ENCODE measurements at places on chromosomes 4 and X.

DNA sequence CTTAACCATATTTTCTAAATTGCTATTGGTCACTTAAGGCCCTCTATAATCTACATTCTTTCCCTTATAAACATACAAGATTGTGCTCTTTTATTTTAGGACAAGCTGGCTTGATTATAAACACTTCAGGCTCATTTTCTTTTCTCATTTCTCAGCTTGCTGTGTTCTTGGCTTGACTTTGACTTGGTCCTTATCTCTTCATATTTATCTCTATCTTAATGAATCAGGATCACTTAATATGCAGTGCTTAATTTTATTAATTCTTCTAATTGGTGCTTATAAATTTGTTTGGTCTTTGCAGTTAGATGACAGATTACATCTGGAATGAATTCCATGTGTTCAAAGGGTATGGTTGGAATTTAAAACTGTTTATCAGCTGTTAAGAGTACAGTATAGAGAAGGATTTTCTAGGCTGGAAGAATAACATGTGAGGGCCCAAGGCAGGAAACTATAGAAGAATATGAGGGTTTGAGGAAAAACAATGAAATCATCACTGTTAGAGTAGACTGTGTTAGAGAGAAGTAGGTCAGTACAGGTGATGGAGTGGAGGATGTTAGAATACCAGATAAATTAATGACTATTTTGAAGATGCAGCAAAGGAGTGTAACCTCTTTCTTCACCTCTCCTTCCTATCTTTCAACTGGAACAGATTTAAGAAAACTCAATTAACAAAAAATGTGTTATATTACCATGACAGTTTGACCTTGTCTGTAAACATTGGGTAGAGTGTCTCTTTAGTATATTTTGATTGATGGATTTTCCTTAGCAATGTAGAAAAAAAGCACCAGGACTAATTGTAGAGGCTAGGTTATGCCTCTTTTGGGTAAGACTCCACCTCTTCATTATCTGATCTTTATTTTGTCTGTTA lies 169.6 kb downstream of the RAPGEF2 start:
- no peak for DNase-seq

DNA sequence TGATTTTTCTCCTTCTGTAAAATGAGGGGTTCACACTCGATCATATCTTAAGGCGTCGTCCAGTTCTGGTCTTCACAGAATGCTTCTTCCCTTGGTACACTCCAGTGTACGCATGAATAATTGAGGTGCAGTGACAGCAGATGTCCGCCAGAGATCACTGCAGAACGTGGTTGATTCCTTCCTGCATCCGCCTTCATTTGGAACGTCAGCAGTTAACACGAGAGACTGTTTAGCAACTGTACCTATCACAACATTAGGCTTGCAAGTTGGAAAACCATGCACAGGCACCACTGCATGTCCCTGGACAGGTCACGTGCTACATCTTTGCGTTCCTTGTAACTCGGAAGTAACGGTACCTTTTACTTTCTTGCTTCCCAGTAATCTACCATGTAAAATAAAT lies 66.0 kb upstream of the GEMIN8 start:
- peak; percentile 4 for DNase-seq

DNA sequence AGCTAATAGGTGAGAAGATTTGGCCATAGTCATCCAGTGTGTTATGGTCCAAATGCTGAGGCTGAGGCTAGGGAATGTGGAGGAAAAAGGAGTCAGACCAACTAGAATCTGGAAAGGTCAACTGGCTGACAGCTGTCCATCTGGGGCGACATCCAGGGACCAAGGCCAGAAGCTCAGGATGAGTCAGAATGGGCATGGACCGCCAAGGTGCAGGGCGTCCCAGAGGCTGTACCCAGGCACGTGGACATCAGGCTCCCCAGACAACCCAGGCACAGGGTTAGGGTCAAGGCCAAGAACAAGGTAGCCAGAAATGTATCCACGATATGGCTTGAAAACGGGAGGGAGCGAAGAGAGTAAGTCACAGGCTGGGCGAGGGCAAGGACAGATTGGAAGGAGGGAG lies 26.1 kb upstream of the PTTG2 start:
- no peak for DNase-seq

DNA sequence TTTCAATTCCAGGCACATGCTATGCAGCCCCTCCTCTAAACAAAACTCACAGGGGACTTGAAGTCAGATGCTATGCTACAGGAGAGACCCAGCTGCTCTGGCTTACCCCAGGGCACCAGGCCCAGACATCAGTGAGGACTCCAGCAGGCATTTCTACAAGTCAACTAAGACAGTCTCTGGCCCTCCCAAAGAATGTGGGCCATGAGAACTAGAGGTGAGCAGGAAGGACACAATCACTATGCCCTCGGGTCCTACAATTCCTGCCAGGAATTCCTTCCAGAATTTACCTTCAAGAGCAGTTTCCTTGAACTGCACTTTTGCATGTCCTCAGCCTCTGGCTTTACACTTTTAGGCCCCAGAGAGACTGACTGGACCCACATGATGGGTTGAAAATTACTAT lies 17.4 kb downstream of the TMEM192 start:
- DNase-seq = no peak

DNA sequence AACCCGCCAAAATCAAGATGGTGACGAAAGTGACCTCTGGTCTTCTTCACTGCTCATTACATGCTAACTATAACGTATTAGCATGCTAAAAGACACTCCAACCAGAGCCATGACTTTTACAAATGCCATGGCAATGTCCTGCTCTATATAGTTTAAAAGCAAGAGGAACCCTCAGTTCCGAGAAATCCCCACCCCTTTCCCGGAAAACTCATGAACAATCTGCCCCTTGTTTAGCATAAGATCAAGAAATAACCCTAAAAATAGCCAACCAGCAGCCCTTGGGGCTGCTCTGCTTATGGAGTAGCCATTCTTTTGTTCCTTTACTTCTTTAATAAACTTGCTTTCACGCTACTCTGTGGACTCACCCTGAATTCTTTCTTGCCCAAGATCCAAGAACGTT lies 463.5 kb upstream of the FAM241A start:
- no peak for DNase-seq

GRCh38 chr4:1253831-1254230 lies 4.9 kb upstream of the CTBP1 start:
- DNase-seq = no peak

DNA sequence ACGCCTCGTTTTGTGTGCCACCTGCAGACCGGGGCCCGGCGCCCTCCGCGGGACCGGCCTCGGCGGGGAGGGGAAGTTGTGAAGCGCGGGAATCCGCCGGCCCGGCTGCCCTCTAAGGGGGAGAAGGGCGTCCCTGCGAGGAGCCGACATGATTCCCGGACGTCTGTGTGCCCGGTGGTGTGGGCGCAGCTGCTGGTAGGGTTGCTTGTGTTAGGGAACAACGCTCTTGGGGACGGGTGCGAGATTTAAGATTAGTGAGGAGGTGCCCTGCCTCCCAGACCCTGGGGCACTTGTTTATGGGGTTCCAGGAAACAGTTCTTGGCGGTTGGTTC lies 627 bp downstream of the CDKN2AIP start:
- no peak for DNase-seq

DNA sequence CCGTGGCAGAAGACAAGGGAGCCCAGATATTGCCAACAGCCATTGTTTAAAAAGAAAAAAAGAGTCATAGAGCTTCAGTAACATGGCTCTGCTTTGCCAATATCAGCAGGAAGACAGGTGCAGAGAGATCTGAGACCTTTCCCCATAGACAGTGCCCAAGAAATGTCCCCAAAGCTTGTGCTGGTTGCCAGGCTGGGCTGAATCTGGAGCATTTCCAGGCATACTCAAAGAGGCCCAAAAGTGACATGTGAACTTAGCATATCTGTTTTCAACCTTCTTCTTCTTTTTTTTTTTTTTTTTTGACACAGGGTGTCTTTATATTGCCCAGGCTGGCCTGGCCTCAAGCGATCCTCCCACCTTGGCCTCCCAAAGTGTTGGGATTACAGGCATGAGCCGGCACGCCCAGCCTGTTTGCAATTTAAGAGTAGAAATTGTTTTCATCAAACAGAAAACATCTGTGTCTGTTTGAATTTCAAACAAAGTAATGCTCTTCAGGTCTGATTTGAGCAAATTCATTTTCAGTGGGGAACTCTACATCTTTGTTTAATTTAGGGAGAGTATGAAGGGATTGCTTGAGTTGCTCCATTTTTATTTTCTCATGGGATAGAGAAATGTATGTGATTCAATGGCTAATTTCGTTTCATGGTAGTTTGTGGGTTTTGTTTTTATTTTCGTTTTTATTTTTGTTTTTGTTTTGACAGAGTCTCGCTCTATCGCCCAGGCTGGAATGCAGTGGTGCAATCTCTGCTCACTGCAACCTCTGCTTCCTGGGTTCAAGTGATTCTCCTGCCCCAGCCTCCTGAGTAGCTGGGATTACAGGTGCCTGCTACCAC lies 56.6 kb upstream of the RBM47 start:
- no peak for DNase-seq

GRCh38 chr4:112884406-112884805 lies 165.0 kb upstream of the ANK2 start:
- no peak for DNase-seq

DNA sequence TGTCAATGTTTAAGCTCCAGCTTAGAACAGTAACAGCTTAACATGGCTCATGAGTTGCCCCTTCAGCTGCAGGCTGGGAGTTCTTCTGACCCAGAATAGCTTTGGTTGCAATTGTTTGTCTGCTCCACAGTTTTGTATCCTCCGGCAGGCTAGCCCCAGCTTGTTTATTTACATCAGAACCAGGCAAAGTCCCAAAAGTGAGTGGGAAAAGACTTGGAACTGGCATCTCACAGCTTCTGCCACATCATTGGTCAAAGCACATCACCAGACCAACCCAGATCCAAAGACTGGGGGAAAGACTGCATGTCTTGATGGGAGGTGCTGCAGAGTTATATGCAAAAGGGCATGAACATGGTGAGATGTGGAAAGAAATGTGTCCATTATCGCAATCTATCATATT lies 231.2 kb upstream of the CPEB2 start:
- no peak for DNase-seq

- no peak for DNase-seq
Measured at GRCh38 chr4:122831515-122832196, 5.0 kb downstream of the FGF2 start.

- DNase-seq = no peak
Measured at GRCh38 chr4:121998024-121998423, 46.2 kb upstream of the TRPC3 start.

GRCh38 chrX:13469963-13470684 lies 99.3 kb upstream of the EGFL6 start:
- DNase-seq = no peak

DNA sequence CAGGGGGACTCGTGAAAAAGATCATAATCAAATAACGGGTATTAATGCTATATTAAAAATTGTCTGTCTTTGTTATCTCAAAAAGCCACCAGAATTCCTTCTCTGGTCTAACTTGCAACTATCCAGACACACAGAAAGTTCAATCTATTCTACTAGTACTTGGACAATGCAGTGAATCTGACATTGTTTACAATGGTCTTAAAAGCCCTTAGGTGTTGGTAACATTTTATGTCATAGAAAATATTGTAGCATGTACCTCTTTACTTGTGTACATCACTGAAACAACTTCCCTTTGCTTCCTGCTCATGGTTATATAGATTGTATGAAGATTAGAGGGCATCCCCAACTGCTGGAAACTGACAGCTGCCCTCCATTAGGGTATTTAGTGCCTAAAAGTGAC lies 71.1 kb upstream of the PPP3CA start:
- no peak for DNase-seq

- DNase-seq = no peak
Measured at GRCh38 chr4:140019619-140020347, 134.2 kb downstream of the MAML3 start.

DNA sequence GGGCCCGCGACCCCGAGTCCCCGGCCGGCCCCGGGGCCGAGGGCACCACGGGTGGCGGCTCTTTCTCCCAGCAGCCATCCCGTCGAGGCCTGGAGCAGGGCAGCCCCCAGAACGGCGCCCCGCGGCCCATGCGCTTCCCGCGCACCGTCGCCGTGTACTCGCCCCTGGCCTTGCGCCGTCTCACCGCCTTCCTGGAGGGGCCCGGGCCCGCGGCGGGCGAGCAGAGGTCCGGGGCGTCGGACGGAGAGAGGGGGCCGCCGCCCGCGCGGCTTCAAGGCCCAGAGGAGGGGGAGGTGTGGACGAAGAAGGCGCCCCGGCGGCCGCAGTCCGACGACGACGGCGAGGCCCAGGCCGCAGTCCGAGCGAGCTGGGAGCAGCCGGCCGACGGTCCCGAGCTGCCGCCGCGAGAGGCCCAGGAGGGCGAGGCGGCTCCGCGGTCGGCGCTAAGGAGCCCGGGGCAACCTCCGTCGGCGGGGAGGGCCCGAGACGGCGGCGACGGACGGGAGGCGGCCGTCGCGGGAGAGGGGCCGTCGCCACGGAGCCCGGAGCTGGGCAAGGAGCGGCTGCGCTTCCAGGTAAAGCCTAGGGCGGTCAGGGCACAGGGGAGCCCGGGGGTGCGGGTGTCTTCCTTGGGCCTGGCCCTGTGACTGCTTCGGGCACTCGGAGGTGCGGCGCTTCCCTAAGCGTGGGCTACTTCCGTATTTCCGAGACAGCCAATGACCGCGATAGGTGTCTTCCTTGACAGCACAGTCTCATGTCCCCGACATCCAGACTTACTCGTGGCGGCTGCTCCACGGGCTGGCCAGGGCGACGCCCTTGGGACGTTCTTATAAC lies 845 bp downstream of the ZAR1 start:
- no peak for DNase-seq

- DNase-seq = no peak
Measured at GRCh38 chrX:150482537-150483206, 85.7 kb upstream of the MTM1 start.

GRCh38 chr4:58301376-58301999 lies 1191.3 kb upstream of the IGFBP7 start:
- no peak for DNase-seq

DNA sequence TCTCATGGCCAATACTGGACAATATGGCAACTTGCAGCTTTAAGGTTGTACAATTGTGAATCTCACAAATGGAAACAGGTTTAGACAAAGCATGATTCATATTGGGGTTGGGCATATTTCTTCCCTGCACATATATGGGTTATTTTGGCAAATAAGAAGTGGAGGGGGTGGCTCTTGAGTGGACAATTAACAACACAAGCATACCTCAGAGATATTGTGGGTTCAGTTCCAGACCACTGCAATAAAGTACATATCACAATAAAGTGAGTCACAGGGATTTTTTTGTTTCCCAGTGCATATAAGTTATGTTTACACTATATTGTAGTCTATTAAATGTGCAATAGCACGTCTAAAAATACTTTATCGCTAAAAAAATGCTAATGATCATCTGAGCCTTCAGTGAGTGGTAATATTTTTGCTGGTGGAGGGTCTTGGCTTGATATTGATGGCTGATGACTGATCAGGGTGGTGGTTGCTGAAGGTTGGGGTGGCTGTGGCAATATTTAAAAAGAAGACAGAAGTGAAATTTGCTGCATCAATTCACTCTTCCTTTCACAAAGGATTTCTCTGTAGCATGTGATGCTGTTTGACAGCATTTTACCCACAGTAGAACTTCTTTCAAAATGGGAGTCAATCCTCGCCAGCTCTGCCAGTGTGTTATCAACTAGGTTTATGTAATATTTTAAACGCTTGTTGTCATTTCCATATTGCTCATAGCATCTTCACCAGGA lies 50.5 kb upstream of the OGT start:
- no peak for DNase-seq

- DNase-seq = peak; percentile 74
Measured at GRCh38 chr4:9691238-9692065, 90.0 kb upstream of the DRD5 start.

- no peak for DNase-seq
Measured at GRCh38 chr4:146124023-146124680, 51.4 kb upstream of the LSM6 start.

- DNase-seq = no peak
Measured at GRCh38 chr4:89158884-89159503, 47.7 kb downstream of the TIGD2 start.
